ENCODE measurements at places on chromosomes 6 and 20.

DNA sequence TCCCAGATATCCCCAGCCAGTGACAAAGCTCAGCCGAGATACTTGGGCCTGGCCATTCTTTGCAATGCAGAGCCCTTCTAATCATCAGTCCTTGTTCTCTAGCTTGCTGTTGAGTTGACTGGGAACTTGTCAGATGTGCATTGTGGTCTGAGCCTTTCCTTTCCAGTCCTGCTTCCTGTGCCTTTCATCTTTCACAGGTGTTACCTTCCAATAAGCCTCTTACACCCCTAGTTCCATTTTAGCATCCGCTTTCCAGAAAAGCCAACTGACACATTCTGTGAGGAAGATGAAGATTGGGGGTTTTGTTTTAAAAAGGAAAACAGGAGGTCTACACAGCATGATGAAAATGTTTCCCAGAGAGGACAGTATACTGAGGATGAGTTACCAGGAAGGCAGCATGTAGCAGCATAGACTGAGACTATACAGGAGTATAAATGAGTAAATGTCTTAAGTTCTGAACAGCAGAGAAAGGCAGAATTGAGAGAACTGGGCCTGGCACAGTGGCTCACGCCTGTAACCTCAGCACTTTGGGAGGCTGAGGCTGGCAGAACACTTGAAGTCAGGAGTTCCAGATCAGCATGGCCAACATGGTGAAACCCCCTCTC is 5.6 kb upstream of the CEP85L start:
- no peak for DNase-seq

- DNase-seq = no peak
These were observed 2.8 kb upstream of the RBPJL start for GRCh38 chr20:45303586-45304463.

DNA sequence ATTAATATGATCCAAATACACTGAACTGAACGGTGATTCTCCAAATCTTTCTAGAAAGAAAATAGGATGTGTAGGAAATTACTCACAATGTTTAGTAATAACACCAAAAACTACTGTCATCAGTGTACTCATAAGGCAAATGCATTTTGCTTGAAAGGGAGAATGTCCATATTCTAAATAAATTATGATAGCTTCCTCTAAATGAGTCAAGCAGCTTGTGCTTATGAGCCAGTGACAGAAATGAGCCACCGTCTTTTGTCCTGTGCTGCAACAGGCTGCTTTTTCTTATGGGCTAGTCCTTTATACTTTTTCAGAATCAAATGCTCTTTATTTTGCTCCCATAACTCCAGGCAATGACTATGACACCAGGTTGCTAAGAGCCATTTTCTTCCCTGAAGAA is 4.5 kb upstream of the ZNF451 start:
- peak; percentile 35 for DNase-seq

DNA sequence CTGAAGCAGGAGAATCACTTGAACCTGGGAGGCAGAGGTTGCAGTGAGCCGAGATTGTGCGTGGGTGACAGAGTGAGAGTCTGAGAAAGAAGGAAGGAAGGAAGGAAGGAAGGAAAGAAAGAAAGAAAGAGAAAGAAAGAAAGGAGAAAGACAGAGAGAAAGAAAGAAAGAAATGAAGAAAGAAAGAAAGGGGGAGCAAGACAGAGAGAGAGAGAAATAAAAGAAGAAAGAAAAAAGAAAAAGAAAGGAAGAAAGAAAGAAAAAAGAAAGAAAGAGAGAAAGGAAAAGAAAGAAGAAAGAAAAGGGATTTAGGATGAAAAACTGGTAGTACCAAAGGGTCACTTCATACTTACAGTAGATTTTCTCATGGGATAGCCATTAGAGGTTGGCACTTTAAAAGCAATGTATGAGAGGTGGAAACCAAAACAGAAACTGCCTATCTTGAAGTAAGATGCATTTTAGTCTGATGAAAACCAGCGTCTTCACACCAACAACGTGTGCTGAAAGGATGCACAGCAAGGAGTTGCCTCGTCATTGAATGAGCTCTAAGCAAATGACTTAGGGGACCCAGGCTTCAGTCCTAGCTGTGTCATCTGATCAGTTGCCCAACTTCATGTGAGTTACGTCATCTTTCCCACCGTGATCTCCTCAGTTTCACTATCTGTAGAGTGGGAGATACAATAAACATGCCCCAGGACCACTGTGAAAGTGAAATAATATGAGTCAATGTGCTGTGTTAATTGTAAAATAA is 133.9 kb upstream of the NEDD9 start:
- DNase-seq = peak; percentile 79

DNA sequence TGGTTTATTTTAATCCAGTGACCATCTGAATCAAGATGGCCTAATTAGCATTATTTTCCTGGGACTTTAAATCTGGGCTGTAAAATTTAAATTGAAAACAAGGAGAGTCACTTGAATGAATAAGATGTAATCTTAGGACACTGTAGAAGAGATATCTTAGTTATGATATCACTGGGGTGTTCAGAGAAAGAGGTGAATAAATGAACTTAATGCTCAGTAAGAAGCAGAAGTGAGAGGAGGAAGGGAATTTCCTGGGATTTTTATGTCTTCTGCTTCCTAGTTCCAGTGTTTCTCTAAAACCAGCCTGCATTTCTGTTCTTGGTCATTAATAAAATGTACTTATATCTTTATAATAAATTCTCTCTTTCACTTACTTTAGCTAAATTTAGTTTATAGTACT is 136.8 kb upstream of the PTPRK start:
- DNase-seq = peak; percentile 32

DNA sequence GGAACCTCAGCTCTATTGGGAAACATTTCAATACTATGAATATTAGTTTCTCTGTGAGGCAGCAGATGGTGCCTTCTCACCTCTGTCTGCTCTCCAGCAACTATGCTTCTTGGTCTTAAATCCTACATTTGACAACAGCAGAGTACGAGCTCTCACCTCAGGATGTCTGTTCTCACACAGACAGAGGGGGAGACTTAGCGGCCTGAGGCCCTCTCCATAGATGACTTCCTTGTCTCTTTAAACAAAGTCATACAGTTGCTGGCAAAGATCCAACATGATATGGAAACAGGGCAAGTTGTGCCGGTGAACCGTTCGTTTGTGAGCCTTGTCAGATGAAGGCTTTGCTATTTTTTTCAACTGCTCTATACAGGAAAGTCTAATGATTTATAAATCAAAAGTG is 43.7 kb upstream of the GABRR1 start:
- no peak for DNase-seq

DNA sequence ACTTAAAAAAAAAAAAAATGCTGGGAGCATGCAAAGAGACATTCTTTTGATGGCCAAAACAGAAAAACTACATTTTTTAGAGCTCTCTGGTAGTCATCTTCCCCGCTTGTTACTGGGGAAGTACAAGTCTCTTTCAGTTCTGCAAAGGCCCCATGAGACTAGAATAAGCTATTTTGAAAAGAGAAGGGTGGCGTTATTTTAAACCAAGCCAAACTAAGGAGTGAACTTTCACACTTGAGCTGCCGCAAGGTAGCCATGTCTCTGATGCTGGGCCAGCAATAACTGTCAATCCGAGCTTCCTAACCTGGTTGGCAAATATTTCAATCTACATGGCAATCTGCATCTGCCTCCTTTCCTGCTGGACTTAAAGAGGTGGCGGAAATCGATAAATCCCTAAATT is 96.7 kb downstream of the L3MBTL3 start:
- DNase-seq = peak; percentile 26

GRCh38 chr6:39302011-39302410 is 12.2 kb downstream of the KCNK17 start:
- no peak for DNase-seq

DNA sequence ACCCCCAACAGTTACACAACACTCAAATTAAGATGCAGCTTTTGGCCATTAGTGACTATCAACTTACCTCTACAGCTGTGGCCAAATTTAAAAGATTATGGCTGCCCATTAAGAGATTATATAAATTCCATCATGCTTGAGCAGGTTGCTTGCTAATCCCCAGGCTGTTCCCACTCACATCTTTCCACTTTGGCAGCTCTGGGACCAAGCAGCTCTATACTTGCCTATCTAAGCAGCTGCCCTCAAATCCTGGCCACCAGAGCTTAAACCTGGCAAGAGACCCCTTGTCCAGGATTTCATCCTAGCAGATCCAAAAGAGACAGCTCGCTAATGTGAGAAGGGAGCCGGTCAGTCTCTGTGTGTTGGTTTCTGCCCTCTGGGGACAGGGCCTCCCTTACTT is 127.9 kb downstream of the SLC23A2 start:
- no peak for DNase-seq

DNA sequence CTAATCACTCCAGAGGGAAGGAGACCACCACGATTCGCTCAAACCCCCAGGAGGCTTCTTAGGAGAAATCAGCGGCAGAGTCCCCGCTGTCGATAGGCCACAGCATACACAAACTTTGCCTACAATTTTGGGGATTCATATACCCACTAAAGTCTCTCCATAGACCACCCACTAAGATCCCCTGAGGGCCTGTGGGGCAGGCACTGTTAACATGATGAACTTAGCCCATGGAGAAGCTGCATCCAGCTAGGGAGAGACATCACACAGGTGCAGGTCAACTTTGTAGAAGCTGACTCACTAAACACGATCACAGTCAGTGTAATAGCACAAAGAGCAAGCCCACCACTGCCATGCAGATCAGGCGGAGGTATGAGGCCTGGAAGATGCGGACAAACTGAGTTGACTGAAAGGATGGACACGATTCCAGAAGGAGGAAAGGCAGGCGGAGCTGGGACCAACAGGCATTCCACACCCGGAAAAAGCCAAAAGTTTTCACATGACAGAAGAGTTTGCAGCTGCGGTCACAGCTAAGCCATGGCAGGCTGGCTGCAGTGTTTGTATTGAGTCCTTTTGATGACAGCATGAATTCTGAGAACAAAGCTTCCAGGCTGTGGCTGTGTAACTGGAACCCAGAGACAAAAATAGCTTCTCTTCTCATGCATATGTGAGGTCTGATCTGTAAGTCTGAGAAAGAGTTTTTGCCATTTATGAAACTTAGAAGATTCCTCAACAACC is 75.7 kb upstream of the QKI start:
- no peak for DNase-seq

DNA sequence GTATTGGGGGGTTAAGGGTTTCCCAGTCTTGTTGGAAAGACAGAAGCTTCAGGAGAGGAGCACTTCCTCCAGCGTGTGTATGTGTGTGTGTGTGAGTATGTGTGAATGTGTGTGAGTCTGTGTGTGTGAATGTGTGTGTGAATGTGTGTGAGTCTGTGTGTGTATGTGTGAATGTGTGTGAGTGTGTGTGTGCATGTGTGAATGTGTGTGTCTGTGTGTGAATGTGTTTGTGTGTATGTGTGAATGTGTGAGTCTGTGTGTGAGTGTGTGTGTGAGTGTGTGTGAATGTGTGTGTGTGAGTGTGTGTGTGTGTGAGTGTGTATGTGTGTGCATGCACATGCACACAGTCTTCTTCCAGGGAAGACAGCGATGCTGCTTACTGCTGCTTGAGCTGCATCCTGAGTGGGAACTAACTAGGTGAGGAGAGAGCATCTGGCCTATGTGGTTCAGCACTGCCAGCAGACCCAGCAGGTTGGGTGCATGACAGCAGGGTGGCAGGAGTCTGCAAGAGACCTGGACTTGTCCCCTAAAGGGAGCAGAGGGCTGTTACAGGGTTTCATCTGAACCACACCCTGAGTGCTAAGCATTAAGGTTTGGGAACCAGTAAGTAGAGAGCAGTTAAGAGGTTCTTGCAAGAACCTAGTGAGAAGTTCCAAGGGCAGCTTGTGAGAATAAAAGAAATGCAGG is 22.7 kb upstream of the CCND3 start:
- DNase-seq = no peak

- DNase-seq = no peak
These were observed 52.4 kb downstream of the NINL start for GRCh38 chr20:25532971-25533391.

GRCh38 chr20:54047048-54047447 is 23.3 kb downstream of the BCAS1 start:
- no peak for DNase-seq

DNA sequence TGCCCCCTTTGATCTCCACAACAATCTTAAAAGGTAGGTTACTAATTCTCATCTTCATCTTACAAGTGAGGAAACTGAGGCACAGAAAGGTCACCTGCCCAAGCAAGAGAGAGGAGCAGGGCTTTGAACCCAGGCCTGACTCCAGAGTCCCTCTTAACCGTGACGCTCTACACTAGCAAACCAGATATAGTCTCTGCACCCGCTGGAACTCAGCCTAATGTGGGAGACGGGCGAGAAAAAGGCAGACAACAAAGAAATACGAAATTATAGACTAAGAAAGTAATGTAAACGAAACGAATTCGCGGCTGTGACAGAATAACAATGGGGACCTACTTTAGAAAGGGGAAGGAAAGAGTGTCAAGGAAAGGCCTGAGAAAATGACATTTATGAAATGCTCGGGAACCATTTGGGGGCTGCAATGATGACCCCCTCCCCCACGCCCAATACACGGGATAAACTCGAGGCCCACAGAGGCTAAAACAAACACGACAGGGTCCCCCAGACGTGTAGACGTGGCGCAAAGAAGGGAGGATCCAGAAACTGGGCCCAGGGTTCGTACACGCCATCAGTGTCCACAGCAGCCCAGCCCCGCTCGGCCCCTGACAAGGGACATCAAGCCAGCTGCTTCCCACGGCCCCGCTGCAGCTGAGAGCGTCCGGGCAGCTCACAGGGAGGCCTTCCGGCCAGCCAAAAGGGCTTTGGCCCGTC is 637 bp downstream of the TRPC4AP start:
- DNase-seq = peak; percentile 19

DNA sequence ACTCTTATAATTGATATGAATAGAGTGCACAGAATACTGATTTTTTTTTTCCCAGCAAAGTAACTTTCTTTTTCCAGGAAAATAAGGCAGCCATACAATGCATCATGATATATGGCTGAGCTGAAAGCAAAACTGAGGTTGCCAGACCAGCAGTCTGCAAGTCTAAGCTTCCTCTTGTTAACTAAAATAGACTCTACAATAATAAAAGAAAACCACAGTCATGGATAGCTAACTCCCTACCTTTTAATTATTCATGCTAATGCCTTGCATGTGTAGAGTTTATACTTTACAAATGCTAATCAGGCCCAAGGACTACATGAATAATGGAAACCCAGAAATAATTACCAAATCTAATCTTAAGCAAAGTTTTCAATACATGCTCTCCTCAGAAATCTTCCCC is 47.4 kb downstream of the MAP7 start:
- DNase-seq = peak; percentile 6

DNA sequence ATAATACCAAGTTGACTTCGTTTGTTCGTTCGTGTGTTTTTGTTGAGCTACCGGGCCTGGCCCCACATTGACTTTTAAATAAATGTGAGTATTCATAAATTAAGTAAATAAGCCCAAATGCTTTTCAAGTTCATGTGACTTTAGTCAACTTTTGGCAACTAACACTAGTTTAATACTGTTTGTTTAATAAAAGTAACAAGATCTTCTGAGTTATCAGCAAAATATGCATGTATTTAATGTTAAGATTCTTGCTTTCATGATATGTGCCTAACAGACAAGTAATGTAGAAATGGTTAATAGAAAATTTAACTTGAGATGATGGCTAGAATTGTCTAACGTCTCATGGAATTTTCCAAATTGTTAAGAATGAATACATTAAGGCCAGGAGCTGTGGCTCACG is 38.7 kb upstream of the ECI2 start:
- no peak for DNase-seq
